ENCODE measurements at places on chromosomes 2 and 18.

DNA sequence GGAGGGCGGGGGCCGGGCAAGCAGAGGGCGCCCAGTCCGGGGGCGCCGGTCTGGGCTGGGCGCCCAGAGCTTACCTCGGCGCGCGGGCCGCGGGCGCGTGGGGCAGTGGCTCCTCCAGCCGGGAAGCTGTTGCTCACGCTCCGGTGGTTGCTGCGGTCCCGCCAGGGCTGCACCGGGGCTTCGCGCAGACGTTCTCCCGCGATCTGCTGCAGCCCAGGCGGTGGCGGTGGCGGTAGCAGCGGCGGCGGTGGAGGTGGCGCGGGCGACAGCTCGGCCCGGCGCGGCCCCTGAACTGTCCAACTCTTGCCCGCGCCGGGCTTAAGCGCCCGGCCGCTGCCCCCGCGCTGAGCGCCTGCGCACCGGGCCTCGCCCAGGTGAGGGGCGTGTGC, 391 bp downstream of the ZNF385B start:
- no peak for DNase-seq

DNA sequence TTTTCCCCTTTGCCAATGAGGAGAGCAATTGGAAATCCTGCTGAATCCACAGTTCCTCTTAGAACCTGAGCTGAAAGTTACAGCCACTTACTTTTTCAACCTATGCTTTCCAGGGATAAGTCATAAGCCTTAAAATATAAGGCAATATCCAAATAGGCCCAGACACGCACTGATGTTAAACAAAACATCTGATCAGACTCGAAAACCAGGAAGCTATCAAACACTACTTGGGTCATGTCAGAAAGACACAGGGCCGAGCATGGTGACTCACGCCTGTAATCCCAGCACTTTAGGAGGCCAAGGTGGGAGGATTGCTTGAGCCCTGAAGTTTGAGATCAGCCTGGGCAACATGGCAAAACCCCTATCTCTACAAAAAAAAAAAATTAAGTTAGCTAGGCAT, 192.1 kb downstream of the SP3 start:
- DNase-seq, result no peak

DNA sequence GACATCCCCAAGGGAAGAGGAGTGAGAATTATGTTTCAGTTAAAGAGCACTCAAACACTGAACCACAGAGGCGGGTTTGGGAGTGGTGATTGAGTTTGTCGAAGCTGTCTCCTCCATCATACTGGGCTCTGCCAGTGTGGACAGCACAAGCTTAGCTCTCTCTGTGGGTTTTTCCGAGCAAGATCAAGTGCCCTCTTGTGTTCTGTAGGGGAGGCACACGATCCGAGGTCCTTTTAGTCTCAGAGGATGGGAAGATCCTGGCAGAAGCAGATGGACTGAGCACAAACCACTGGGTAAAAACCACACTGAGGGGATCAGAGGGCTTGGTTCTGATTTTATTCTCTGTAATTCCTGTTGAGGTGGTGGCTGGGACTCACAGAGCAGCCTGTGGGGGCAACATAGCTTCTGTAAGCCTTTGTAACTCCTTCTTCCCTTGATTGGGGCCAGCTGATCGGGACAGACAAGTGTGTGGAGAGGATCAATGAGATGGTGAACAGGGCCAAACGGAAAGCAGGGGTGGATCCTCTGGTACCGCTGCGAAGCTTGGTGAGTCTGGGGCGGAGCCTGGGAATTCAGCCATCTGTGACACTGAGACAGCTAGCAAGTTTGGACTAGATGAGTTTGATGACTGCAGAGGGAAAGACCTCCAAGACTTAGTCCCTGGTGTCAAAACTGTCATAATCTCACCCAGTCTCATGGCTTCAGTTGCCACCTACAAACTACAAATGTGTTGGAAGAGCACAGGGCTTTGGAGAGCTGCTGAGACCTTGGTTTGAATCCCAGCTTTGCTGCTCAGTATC, 2.0 kb downstream of the NAGK start:
- DNase-seq, result no peak

GRCh38 chr2:160269365-160269764, 69.3 kb upstream of the ITGB6 start:
- DNase-seq, result no peak

DNA sequence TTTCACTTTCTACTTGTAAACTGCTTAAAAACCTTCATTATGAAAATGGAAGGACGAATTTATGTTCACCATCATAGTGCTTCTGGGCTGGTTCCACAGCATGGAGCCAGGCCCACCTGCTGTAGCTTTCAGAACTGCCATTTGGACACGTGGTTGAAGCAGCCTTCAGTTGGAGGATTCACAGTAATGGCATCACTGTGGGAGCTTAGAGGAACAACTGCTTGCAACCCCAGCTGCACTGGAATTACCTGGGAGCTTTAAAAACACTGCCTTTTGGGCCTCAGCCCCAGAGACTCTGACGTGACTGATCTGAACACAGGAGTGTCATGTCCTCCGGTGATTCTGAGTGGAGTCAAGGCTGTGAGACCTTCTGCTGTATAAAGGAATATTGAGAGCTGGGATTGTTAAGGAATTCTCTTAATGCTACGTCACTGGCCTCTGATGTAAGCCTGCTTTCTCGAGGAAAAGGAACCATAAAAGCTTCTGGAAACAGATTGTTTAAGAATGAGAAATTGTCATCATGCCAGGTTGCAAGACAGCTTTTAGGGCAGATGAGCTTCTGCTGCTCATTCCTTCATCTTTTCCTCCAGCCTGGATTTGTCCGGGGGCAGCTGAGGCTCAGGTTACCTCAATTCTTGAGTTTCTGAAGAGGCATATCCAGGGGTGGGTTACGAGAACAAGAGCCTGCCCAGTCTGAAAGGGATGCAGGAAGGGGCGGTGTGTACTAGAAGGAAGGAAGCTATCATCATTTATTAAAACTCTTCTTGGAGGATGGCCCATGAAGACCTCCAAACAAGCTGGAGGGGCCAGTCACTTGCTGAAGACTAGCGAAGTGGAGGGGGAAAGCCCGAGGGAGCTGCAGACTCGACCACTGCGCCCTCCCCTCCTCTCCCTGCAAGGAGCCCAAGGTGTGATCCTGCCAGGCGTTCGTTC, 1.3 kb upstream of the IL1R1 start:
- DNase-seq, result no peak

DNA sequence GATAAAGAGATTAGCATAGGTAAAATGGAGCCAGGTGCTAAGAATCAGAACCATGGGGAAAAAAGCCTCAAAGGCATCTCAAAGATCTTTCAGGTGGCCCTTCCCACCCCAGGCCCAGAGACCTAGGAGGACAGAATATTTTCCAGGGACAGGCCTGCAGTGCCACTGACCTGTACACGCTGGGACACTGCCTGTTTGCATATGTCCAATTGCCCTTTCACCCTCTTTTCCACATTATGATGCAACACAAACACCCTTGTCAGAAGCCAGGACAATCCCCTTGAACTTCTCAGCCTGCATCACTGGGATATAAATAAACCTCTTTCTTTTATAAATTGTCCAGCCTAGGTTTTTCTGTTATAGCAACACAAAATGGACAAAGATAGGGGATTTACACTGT, 419.1 kb downstream of the TRIB2 start:
- no peak for DNase-seq

DNA sequence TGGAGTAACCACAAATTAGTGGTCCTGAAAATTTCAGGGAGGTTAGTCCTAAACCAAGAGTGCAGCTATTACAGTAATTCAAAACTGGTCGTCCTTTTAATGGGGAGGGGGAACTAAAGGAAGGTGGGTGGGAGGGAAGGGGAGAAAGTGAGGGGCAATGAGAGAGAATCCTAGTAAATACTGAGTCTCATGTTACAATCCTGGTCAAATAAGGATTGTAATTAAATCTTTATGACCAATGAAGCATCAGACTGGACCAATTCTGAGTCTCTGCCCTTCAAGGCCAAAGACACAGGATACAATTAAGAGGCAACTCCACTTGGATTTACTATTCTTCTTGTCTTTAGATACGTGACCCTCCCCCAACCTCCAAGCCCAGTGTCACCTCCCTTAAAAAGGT, 262.9 kb downstream of the BCL11A start:
- no peak for DNase-seq

DNA sequence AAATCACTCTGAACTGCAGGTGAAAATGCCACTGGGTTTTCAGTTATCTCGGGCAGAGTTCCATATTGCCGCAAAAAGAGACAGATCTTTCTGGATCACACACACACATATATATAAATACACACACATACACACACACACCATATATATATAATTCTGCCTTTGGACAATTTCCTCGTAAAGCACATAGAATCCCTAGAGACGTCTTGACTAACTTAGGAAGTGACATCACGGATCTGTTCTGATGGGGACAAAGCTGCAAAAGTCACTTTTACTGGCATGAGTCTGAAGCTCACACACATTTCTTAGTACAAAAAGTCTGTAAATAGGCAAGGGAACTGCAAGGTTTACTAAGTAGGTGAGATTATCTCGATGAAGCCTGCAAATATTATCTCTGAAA, 28.6 kb upstream of the MBOAT2 start:
- DNase-seq, result no peak

DNA sequence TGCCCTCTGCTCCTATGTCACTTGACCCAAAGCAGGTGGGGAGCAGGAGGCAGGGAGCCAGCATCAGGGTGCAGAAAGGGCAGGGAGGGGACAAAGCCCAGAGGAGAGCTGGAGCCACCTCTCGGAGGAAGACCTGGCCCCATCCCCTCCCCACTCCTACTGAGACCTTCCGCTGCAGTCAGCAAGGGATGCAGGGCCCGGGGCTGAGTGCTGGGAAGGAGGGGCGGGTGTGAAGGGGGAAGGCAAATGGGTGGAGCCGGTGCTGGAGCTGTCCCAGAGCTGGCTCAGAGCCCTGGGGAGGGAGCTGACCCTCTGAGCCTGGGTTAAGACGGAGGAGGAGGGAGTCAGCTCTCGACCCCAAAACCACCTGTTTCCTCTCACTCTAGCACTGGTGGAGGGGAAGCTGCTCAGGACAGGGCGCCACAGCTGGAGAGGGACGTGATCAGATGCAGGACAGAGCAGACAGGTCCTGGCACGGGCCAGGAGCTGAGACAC, 33.8 kb downstream of the HS1BP3 start:
- DNase-seq, result no peak

DNA sequence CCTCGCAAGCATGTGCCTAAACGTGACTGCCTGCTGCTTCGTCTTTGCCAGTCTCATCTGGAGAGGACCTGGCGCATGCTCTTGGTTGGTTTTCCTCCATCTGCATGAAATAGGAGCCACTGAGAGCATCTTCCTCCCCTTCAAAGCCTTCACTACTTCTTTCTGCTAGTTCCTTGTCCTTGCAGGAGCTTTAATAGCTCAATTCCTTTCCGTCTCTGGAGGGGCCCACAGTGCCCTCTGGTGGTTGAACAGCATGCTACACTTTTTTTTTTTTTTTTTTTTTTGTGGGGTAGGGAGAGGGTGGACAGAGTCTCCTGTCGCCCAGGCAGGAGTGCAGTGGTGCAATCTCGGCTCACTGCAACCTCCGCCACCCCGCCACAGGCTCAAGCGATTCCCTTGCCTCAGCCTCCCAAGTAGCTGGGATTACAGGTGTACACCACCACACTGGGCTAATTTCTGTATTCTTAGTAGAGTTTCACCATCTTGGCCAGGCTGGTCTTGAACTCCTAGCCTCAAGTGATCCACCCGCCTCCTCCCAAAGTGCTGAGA, 59.6 kb downstream of the SP110 start:
- DNase-seq, result peak; percentile 64

- no peak for DNase-seq
Observed at GRCh38 chr2:204544961-204545860, at the start of gene PARD3B. PARD3B (plus strand) TSS chr2:204545475; CDS start chr2:204546000, 525 bp downstream.

- DNase-seq, result no peak
Observed at GRCh38 chr2:203861197-203861596, 6.4 kb upstream of the CTLA4 start.

DNA sequence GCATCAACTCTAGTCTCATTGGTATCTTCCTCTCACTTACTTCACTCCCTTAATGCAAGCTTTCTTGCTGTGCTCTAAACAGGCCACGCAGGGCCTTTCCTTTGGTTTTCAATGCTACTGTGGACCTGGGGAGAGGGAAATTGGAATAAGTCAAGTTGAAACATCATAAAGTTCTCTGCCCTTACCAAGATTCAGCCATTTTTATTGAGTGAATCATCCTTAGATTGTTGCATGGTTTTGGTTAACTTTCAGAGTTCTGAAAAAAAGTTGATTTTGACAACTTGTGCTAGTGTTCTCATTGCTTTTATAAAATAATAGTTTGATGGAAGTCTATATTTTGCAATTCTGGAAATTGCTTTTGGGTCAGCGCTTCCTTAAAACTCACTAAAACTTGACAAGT, 852.8 kb upstream of the ACVR2A start:
- DNase-seq, result no peak

- no peak for DNase-seq
Observed at GRCh38 chr2:102277202-102277700, 34.1 kb upstream of the IL1RL1 start.

GRCh38 chr18:76963936-76964335, 141.6 kb downstream of the ZNF236 start:
- no peak for DNase-seq

- no peak for DNase-seq
Observed at GRCh38 chr2:150586858-150587257, 99.4 kb upstream of the RND3 start.

GRCh38 chr18:50938912-50939311, 28.9 kb upstream of the ELAC1 start:
- no peak for DNase-seq

DNA sequence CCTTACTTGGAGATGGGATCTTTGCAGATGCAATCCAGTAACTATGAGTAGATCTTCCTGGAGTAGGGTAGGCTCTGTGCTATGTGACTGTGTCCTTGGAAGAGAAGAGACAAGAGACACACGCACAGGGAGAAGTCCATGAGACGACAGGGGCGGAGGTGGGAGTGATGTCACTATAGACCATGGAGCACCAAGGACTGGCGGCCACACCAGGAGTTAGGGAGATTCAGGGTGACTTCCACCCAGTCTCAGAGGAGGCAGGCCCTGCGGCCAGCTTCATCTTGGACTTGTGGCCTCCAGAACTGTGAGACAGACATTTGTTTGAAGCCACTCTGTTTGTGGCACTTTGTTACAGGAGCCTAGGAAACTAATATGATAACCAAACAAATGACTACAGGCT, 177.8 kb downstream of the INHBB start:
- no peak for DNase-seq

DNA sequence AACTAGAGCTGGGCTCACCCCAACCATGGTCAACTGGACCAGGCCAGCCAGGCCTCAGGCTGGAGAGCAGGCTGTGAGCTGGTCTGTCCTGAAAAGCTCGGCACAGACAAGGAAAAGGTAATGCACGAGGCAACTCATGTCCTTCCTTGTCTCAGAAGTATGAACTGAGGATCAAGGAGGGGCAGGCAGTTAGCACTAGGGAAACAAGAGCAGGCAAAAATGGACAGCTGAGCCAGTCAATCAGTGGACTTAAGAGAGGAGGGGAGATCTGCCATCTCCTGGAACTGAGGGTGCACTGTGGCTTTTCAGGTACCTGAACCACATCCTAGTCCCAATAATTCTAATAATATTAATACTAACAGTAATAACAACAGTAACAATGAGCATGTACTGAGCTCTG, 20.6 kb upstream of the WIPF1 start:
- no peak for DNase-seq

- DNase-seq, result no peak
Observed at GRCh38 chr2:23924589-23925359, 2.1 kb downstream of the ATAD2B start.

All from memory B cell (primary cell).